ENCODE measurements at places on chromosomes 2 and 18. TPM values are rescaled to one million over a fixed set of nuclear protein-coding genes. Genes with fewer than 3 reads are reported as not detected.

The RUFY4 gene
- total RNA-seq = 0.11 TPM

The FOXI3 gene
- not detected for total RNA-seq

The KRTCAP3 gene
- not detected for total RNA-seq

The UPP2 gene
- total RNA-seq = not detected

The PXDN gene
- total RNA-seq = 19.9 TPM

DNA sequence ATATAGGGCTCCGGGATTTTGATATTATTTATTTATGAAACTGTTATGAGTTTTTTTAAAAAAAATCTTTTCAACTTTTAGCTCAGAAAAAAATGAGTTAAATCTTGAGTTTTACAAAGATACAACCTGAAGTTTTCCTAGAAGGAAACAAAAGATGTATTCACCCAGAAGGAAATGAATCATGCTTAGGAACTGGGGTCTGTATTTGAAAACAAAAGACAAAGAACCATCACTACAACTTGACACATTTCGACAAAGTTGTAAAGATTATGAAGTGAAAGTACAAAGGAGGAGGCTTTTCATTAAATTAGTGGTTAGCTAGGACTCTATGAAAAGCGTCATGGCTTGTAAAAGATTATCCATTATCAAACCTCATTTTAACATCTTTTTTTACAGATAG, 143.3 kb downstream of the PDE1A start:
- no peak for DNase-seq
- H3K4me3 ChIP-seq = no peak overlapping the region
- no peaks in the 10 kb centered on the region for H3K4me1 ChIP-seq
- no peaks in the 10 kb centered on the region for H3K36me3 ChIP-seq

DNA sequence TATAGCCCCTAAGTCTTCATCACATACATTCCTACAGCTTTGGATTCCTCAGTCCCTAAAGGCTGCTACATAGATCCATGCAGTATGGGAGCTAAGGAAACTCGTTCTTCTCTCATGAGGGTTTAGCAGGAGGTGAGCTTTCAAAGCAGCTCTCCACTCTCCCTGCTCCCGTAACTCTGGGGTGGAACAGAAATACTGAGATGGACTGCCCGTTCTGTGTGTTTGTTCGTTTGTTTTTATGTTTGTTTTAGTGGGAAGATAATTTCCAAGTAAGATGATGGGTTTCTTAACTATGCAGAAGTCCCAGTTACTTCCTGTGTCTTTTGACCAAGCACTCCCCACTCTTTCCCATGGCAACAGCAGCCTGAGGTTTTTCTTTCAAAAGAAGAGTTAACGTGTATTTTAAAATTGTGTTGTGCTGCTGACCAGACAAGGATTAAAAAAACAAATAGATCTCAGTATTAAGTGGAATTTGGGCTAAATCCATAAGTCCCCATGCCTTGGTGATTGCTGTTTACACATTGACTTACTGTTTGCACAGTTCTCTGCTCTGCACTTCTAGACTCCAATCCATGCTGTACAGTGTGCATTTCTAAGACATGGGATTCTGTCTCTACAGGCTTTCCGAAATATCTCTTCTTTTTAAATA, 156.4 kb upstream of the SH3BP4 start:
- H3K4me3 ChIP-seq = no peak overlapping the region
- no peaks in the 10 kb centered on the region for H3K4me1 ChIP-seq
- H3K27me3 ChIP-seq = no peaks in the 10 kb centered on the region
- no peak for DNase-seq

DNA sequence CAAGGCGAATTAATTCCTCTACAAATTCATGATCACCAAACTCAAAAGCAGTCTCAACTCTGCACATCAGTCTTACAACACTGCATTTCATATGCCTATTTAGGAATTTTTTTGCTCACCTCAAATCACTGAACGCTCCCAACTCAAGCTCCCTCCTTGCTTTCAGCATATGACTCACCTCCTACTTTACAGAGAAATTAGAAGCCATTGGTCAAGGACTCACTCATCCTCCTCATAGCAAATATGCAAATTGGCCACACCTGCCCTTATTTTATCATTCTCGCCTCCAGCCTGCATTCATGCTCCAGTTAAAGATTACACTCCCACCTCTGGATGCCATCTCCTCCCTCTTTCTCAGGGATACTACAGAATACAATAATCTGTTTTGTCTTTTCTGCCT, 148.8 kb downstream of the MBD2 start:
- no peaks in the 10 kb centered on the region for H3K36me3 ChIP-seq
- DNase-seq = no peak
- H3K4me3 ChIP-seq = no peak overlapping the region
- no peaks in the 10 kb centered on the region for H3K27me3 ChIP-seq
- H3K4me1 ChIP-seq = no peaks in the 10 kb centered on the region
- H3K27ac ChIP-seq = no peak overlapping the region
